Stimulated activated naive CD8-positive, alpha-beta T cell treated with anti-CD3 and anti-CD28 coated beads, Interleukin-15, amount 100 ng/mL, for 72 hours (primary cell): ENCODE measurements at places on chromosomes 6 and 20.

GRCh38 chr20:58175836-58176235 lies 52.6 kb downstream of the ANKRD60 start:
- DNase-seq, result no peak

- no peak for DNase-seq
Measured at GRCh38 chr6:129031051-129031599, 148.2 kb downstream of the LAMA2 start.

DNA sequence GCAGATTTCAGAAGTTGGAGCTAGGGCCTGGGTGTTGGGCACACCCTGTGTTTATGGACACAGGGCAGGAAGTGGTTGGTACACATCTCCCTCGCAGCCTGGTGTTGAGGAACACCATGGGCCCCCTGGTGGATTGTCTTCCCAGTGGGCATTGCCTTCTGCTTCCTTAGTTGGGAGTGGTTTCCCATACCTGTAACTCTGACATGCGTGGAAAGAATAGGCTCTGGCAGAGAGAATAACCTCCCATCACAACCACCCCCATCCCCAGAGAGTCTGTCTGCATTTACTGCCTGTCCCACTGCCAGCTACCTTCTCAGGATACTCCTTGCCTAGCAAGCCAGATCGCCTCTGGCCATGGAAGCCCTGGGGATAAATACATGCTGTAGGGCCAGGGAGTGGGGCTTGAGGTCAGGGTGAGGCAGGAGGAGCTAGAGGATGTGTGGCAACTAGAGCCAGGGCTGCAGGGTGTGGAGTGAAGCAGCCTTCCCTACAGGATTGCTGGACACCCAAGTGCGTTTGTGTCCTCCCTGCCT lies 14.7 kb downstream of the LRRC73 start:
- no peak for DNase-seq

- no peak for DNase-seq
Measured at GRCh38 chr6:149899486-149899885, 1.6 kb upstream of the RAET1E start.

DNA sequence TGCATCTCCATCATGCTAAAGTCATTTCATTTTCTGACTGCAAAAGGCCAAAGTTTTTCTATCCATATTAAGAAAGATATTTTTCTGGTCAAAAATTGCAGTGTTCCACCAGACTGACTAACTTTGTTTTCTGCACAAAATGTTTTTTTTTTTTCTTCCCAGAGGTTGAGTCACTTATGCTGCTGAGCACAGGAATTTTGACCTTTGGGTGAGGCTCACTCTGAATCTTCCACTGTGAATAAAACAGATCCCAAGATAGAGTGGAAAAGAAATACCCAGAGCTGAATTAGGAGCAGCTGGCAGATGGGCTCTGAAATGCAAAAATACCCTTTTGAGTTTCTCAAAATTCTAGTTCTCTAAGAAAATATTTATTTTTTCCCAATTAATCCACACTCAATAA lies 996.8 kb downstream of the KIF16B start:
- no peak for DNase-seq

GRCh38 chr6:156731396-156731795 lies 45.8 kb upstream of the ARID1B start:
- DNase-seq, result no peak

DNA sequence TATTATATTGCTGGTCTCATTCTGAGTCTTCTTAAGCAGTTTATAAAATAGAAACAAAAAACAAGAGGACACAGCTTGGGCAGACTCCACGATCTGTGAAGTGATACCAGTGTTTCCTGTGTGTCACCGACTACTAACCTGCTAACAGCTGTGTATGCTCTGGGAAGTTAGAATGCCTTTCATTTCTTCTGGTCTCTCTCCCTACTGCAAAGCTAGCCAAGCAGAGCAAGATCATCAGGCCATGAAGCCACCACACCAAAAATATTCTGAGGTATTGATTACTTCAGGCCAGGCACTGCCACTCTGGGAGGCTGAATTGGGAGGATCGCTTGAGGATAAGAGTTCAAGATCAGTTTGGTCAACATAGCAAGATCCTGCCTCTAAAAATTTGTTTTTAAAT lies 46.9 kb upstream of the SMIM29 start:
- DNase-seq, result no peak

DNA sequence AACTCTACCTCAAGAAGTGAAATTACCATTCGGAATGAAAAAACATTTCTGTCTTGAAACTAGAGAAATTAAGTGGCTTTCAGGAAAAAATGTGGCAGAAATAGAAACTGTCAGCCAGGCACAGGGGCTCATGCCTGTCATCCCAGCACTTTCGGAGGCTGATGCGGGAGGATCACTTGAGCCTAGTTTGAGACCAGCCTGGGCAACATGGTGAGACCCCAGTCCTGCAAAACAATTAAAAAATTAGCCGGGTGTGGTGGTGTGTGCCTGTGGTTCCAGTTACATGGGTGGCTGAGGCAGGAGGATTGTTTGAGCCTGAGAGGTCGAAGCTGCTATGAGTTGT lies 7.1 kb upstream of the TMEM181 start:
- no peak for DNase-seq

- DNase-seq, result no peak
Measured at GRCh38 chr20:40945754-40946450, 82.7 kb upstream of the TOP1 start.
